Amygdala (tissue), 56 donors: ENCODE measurements at places on chromosomes 2 and 18.

- DNase-seq, result no peak
These were observed 30.5 kb downstream of the LINC00305 start for GRCh38 chr18:64118406-64118805.

DNA sequence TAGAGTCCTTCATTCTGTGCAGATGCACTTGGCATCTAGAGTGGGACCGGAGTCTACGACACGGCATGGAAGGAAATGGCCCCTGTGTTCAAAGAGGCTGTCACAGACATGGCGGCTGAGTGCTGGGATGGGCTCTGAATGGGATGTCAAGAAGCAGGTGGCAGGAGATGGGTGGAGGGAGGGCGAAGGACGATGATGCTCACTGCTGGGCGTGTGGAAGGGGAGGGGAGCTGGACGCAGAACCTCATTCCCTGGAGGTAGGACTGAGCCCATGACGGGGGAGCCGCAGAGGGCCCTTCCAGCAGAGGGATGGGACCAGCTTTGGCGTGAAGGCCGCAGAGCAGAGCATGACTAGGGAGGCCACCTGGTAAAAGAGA lies 18.8 kb upstream of the ALPI start:
- no peak for DNase-seq

DNA sequence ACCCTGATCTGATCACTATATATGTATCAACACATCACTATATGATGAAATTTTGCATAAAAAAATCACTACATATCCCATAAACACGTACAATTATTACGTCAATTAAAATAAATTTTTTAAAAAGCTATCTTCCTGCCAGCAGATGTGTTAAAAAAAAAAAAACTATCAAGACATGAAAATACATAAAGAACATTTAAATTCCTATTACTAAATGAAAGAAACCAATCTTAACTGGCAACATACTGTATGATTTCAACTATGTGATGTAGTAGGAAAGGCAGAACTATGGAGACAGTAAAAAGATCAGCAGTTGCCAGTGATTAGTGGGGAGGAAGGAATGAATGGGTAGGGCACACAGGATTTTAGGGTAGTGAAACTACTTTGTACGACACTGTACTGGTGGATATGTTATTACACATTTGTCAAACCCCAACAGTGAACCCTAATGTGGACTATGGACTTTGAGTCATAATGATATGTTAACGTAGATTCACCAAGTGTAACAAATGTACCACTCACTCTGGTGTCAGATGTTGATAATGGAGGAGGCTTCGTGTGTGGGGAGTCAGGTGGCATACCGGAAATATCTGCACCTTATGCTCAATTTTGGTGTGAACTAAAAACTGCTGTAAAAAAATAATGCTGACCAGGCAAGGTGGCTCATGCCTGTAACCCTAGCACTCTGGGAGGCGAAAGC lies 27.4 kb downstream of the USP34 start:
- no peak for DNase-seq

DNA sequence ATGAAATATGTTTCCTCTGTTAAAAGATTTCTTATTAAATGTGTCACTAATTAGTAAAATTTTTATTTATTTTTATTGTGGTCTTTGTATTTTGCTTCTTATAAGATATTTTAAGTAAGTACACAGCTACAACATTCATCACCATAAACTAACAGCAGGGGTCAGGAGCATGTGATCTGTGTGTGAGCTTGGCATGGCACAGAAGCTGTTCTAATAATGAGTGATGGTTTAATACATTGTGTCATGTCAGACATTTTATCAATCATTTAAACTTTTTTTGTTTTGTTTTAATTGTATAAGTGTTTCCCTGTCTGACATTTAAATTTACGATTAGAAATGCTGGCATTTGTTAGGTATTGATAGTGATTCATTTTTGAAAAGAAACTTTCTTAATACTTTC lies 585.4 kb downstream of the DSC3 start:
- no peak for DNase-seq

- DNase-seq, result peak; percentile 10
These were observed 405.0 kb downstream of the XIRP2 start for GRCh38 chr2:167293172-167293781.

DNA sequence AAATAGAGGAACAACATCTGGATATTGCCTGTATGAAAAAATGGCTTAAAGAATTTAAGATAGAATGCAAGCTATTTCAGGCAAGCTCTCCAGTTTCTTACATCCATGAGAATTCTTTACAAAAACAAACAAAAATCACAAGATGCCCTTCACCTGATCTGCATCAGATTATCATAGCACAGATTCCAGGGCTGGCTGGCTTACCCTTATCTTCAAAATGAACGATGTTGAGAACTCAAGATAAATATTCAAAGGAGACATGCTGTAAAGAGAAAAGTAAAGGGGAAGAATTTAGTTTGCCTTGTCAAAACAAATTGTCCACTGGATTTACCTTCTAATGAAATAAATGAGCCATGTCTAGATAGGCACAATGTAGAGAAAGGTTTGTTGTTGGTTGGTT lies 18.7 kb upstream of the SLC40A1 start:
- no peak for DNase-seq

GRCh38 chr2:149735237-149735958 lies 147.8 kb upstream of the MMADHC start:
- DNase-seq, result no peak

- DNase-seq, result no peak
These were observed 519.9 kb downstream of the KCNJ3 start for GRCh38 chr2:155218292-155218924.

DNA sequence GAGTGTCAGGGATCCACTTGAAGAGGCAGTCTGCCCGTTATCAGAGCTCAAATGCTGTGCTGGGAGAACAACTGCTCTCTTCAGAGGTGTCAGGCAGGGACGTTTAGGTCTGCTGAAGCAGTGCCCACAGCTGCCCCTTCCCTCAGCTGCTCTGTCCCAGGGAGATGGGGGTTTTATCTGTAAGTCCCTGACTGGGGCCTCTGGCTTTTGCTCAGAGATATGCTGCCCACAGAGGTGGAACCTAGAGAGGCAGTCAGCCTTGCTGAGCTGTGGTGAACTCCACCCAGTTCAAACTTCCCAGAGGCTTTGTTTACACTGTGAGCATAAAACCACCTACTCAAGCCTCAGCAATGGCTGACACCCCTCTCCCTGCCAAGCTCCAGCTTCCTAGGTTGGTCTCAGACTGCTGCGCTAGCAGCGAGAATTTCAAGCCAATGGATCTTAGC lies 38.1 kb downstream of the PLEK start:
- DNase-seq, result no peak

DNA sequence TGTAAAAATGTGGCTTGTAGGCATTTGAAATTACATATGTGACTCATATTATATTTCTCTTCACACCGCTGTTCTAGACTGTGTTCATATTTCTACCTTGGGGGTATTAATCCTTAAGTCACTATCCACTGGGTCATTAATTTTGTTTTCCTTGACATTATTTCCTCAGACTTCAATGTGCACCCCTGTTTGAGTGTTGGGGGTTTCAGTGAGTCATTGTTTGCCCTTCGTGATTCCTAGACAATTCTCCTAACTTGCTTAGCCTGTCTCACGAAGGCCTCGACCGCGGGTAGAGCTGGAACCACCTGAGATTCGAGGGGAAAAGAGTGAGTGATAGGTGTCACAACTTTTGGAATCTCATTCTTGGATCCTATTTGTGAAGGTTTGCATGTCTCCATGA lies 35.1 kb downstream of the NPAS2 start:
- no peak for DNase-seq

- DNase-seq, result no peak
These were observed 302.0 kb downstream of the NCKAP5 start for GRCh38 chr2:133266041-133266925.

DNA sequence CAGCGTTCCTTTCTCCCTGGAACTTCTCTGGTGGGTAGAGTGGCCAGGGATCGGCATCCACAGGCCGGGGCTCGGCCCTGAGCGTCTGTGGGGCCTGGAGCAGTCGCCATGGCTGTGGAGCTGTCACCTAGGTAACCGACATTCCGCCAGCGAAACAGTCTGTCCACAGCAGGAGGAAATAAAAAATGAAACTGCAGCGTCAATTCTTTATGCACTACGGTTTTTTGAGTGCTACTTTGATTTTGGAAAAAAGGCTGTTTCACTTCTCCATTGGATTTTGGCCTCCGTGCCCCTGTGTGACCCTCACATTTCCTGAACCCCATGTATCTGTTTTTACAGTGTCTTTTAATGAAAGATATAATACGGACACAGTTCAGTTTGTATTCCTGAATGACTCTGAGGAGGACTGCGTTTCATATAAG lies 163.4 kb downstream of the LDLRAD4 start:
- DNase-seq, result no peak

DNA sequence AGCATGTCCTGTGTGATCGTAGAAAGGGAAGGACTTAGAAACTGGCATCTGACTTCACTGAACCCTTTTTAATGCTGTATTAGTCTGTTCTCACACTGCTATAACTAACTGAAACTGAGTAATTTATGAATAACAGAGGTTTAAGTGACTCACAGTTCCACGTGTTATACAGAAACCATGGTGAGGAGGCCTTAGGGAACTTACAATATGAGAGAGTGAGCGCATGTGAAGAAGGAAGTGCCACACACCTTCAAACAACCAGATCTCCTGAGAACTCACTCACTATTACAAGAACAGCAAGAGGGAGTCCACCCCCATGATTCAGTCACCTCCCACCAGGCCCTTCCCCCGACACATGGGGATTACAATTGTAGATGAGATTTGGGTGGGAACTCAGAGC lies 811.3 kb downstream of the CPS1 start:
- DNase-seq, result no peak

DNA sequence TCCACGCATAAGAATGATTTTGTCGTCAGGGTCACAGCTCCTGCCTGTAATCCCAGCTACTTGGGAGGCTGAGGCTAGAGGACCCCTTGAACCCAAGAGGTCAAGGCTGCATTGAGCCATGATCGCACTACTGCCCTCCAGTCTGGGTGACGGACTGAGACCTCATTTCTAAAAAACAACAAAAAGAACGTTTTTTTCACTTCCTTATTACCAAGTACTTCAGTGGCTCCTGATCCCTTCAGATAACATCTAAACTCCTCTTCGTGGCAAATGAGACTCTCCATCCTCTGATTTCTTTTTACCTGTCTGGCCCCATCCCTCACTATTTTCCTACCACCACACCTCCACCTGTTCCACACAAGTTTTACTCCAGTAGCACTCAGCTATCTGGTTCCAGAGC lies 105.4 kb upstream of the TLK1 start:
- DNase-seq, result no peak

GRCh38 chr2:187129306-187129705 lies 280.3 kb upstream of the ZSWIM2 start:
- DNase-seq, result no peak

GRCh38 chr2:132721938-132722337 lies 51.9 kb upstream of the LYPD1 start:
- no peak for DNase-seq

DNA sequence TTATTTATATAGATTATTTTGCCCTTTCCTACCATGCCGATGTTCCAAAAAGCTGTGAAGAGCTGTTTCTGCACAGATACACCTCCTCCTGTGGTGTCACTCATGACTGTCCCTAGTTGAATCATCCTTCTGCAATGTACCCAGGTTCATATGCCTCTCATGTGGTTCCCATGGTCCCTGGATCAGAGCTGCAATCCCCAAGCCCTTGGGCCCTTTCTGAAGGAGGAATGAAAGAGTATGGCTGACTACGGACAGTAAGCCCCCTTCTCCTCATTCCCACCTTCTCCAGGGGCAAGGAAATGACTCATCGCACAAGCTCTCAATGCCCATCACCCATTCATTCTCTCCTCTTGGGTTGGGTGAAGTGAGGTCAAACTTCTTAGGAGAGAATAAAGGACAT lies 63.9 kb upstream of the ACVR1 start:
- no peak for DNase-seq

GRCh38 chr18:7452331-7452730 lies 114.8 kb upstream of the PTPRM start:
- no peak for DNase-seq

- DNase-seq, result no peak
These were observed 5.8 kb upstream of the GPD2 start for GRCh38 chr2:156430236-156430979.

GRCh38 chr2:178928077-178928476 lies 120.9 kb upstream of the TTN start:
- no peak for DNase-seq
